ENCODE measurements at places on chromosomes 7 and 10.

- DNase-seq, result no peak
Observed at GRCh38 chr7:8254667-8255066, 7.3 kb downstream of the ICA1 start.

DNA sequence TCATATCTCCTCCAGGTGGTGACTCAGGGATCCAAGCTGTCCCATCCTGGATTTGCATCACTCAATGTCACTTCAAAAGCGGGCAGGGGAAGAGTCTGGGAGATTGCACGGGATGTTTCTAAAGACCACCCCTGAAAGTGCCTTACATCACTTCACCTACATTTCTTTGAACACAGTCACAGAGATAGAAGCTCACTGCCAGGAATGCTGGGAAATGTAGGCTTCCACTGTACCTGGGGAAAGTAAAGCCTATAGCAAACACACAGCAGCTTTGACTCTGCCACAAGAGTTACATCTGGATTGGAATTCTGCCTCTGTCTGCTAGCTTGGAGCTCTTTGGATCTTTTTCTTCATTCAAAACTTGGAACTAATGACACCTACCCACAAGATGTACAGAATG is 300.9 kb downstream of the WDR11 start:
- DNase-seq, result no peak

DNA sequence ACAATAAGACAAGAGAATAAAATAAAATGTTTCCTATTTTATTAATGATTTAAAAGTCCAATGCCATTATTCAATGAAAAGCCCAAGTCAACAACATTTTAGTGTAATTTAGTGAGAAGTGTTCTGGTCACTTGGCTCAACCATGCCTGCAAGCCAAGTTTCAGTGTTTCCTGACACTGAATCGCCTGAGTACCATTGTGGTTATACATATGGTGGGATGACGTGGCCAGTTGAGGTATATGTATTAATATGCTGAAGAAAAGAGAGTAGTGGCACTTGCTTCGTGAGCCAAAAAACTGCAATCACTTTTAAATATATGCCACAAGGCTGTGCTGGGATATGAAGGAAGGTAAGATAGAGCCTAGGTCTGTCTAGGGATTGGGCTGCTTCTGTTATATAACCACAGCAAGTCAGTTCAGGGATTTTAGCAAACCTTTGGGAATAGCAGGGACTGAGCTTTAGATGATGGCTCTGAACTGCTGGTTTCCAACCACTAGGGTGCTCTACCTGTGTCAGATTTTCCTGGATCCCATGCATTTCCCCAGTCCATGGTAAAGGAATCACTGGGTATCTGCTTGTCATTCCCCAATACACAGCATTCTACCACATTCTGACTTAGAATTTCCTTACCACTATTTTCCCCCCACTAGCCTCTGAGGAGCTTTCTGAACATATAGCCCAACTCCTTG is 214.0 kb upstream of the PRPS1L1 start:
- DNase-seq, result no peak

- no peak for DNase-seq
Observed at GRCh38 chr7:108004220-108005142, 1.5 kb upstream of the LAMB1 start.

DNA sequence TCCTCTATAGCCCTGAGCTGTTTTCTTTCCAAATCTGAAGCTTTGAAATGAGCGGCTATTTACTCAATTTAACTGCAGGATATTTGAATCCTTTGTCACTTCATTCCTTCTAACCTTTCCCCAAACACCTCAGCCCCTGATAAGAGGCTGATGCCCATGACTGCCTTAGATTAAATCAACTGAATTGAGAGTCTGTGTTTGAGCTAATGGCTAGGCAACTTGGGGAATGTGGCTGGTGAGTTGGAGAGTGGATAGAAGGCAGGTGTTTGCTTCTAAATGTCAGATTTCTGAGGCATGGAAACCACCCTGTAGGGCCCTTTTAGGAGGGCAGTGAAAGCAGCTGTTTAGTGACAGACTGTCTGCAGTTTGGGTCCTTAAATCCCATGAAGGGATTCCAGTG is 759.9 kb downstream of the LRMDA start:
- no peak for DNase-seq

DNA sequence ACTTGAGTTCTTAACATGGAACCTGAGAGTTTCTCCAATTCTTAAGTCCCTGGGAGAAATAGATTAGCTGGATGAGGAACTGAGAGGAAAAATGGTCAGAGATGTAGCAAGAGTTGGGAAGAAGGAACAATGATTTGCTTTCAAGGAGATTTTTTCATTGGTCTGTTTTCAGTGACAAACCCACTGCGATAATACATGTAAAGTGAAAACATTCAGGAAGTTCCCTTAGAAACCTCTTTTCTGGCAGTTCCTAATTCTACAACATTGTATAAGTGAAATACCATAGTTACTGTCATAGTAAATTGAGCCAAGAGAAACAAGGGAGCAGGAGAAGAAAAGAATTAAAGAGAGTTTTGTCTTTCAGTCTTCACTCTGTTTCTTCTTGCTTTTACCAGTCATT is 12.1 kb upstream of the MAGI2 start:
- no peak for DNase-seq

- DNase-seq, result no peak
Observed at GRCh38 chr10:58780476-58780875, 267.8 kb downstream of the BICC1 start.

- DNase-seq, result no peak
Observed at GRCh38 chr7:106462914-106463482, 178.2 kb upstream of the NAMPT start.

DNA sequence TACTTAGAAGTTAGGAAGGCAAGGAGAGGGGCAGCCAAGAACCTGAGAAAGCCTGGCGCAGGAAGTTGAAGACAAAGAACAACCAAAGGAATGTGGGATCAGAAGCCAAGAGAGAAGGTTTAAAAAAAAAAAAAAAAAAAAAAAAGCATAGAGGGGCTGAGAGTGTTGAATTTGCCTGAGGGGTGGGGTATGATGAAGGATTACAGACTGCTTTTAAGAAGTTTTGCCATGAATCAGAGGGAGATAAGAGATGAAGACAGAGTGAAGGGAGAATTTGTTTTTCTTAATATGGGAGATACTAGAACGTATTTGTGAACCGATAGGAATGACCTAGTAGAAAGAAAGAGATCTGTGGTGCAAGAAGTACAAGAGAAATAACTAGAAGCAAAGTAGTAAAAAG is 6.7 kb downstream of the SLC26A4 start:
- no peak for DNase-seq

GRCh38 chr7:147279964-147280374 is 1163.4 kb downstream of the CNTNAP2 start:
- DNase-seq, result no peak

GRCh38 chr10:44671319-44671718 is 239.8 kb upstream of the TMEM72 start:
- DNase-seq, result no peak

- DNase-seq, result no peak
Observed at GRCh38 chr7:44617225-44617890, 10.9 kb downstream of the OGDH start.

GRCh38 chr10:122138831-122139625 is 132.1 kb upstream of the BTBD16 start:
- DNase-seq, result no peak

- no peak for DNase-seq
Observed at GRCh38 chr7:90945104-90945787, 319.0 kb upstream of the FZD1 start.

GRCh38 chr7:95066737-95067530 is 159.5 kb downstream of the PPP1R9A start:
- no peak for DNase-seq

DNA sequence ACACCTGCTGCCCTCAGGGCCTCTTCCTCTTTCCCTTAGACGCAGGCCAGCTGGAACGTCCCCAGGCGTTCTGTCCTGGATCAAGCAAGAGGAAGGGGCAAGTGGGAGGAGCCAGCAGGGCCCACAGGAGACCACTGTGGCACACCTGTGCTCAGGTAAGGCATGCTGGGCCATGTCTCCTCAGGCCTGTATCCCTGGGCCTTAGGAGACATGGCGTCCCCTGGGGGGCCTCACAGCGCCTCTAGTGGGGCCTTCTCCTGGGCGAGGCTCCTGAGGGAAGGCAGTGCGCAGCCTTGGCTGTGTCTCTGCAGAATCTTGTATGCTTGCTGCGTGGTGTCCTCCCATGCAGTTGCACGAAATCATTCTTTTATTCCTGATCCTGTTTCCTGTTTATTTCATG is 31.3 kb downstream of the ZNF783 start:
- DNase-seq, result no peak

GRCh38 chr7:49660170-49660783 is 113.2 kb upstream of the VWC2 start:
- DNase-seq, result no peak

DNA sequence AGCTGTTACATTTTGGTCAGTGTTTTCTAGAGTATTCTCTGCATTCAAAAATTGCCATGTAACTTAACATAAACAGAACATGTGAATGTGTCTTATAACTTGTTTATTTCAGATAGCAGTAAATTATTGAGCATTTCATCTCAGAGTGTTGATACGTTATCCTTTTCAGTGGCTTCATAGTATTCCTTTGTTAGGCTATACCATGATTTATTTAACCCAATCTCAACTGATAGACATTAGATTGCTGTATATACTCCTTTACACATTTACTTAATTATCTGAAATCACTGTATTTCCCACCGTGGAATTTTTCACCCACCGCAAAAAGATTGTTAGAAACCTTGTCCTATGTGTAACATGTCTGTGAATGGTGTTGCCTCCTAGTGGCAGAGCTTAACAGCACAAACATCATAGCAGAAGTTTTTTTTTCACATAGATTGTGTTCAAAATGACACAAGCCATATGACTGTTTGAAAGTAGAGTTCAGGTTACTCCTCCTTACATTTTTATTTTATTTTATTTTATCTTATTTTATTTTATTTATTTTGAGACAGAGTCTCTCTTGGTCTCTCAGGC is 21.4 kb downstream of the SLF2 start:
- DNase-seq, result no peak

GRCh38 chr10:27526242-27526641 is 22.1 kb downstream of the RAB18 start:
- DNase-seq, result no peak

GRCh38 chr10:76192151-76192550 is 760.7 kb downstream of the LRMDA start:
- DNase-seq, result no peak

DNA sequence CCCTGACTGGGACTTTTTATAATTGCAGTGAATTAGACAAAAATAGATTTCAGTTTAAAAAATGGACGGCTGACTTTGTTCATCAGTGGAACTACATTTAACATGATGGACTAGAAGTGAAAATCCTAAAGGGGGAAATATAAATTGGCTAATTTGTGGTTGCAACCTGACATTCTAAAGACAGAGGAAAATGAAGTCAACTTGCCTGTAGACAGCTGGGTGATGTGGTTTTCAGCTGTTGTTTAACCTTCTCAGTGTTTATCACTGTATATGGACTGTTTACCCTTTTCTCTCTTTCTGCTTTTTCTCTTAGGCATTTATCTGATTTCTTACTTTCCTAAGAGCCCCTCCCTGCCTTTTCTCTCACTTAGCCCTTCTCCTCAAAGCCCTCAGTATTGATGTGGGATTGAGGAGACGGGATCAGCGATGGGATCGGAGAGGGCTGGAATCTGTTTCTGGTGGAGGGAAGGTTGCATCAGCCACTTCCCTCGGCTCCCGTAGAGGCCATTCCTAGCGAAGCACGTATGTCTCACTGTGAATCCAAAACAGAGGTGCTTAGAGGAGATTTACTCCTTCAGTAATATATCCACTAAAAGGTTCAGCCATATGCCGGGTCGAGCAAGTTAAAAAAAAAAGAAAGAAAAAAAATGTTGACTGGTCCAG is 109.0 kb upstream of the KLF6 start:
- no peak for DNase-seq

GRCh38 chr7:129688503-129689222 is 77.1 kb downstream of the NRF1 start:
- DNase-seq, result no peak

DNA sequence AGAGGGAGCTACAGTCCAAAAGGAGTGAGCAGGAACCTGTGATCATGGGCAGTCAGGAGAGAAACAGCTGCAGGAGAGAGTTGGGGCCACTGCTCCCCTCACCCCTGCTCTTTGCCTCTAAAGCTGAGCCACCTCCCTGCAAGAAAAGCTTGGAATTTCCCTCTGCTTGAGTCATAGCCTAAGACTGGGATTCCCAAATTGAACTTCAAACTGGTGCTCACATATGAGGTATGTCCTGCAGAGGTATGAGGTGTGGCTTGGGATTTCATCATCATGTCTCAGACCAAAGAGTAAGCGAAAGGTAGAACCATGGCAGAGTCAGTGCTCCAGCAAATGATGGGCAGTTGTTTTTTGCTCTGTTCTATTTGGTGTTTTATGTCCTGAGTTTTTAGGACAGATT is 237.1 kb upstream of the NRP1 start:
- DNase-seq, result no peak

- no peak for DNase-seq
Observed at GRCh38 chr7:155399577-155399976, 58.4 kb upstream of the EN2 start.

- no peak for DNase-seq
Observed at GRCh38 chr7:2087744-2088143, 145.0 kb downstream of the MAD1L1 start.

- DNase-seq, result no peak
Observed at GRCh38 chr7:108232076-108232475, 101.9 kb upstream of the LAMB4 start.

GRCh38 chr10:3741688-3742461 is 43.1 kb downstream of the KLF6 start:
- DNase-seq, result no peak

DNA sequence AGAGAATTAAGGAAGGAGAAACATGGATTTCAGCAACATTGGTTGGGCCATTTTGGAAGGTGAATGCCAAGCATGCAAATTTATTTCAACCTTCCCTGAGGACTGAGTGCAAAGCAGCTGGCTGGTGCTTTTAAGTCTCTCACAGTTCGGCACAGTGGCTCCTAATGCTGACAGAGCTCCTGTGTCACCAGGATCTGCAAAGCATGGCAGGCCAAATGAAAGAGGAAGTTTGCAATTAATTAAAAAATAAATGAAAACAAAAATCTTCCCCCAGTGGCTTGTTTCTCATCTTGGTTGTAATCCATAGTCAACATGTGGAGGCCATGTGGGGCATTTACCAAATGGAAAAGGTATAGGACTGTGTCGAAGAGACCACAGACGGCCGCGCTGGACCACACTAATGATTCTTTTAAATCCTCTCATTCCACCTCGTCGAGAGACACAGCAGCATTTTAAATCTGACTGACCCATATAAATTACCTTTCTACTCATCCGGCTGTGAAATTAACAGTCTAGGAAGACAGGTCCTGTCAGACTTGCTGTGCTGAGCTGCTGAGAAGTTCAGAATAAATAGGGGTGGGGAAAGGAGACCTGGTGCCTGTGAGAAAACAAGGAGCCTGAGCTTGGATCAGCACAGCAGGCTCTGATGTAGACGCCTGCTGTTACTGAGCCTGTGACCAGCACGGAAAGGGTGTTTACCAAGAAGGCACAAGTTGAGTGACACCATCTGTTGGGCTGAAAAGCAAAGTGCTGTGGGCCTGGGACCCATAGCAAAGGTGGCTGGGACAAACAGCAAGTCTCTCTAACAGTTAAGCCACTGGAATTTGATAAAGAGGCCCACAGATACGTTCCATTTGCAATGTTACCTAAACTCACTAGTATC is 136.0 kb upstream of the COL1A2 start:
- no peak for DNase-seq
